ENCODE measurements at places on chromosomes 5 and 9. TPM values are rescaled to one million over a fixed set of nuclear protein-coding genes. Genes with fewer than 3 reads are reported as not detected.

The ABCA2 gene
- total RNA-seq: 27.3 TPM

The NR4A3 gene
- 0.09 TPM for total RNA-seq

The KCNN2 gene
- 0.54 TPM for total RNA-seq

The STC2 gene
- total RNA-seq: 303 TPM

The NFX1 gene
- 15.2 TPM for total RNA-seq

The TEK gene
- total RNA-seq: 91.3 TPM

The HSPB3 gene
- not detected for total RNA-seq

The EXOC3 gene
- total RNA-seq: 34.5 TPM

The PPP2R2B gene
- not detected for total RNA-seq

The FOXD4L3 gene
- not detected for total RNA-seq

The TAF1L gene
- total RNA-seq: under 0.01 TPM

The RASGRF2 gene
- 12.4 TPM for total RNA-seq

The ST8SIA4 gene
- 8.0 TPM for total RNA-seq

The BARHL1 gene
- not detected for total RNA-seq

The PCDHA1 gene
- total RNA-seq: not detected

The CRHBP gene
- total RNA-seq: under 0.01 TPM

The KCNIP1 gene
- total RNA-seq: not detected

The ITK gene
- not detected for total RNA-seq

The PCDHGC5 gene
- 0.94 TPM for total RNA-seq

The STING1 gene
- total RNA-seq: 33.0 TPM

The CARTPT gene
- total RNA-seq: not detected

The MACIR gene
- 9.3 TPM for total RNA-seq

The GLRA1 gene
- total RNA-seq: not detected

The TRAF1 gene
- total RNA-seq: 1.5 TPM

The PPIC gene
- 54.5 TPM for total RNA-seq

Measured in endothelial cell of coronary artery (primary cell).